ENCODE measurements at places on chromosomes 2 and 18. TPM values are rescaled to one million over a fixed set of nuclear protein-coding genes. Genes with fewer than 3 reads are reported as not detected.

- DNase-seq = no peak
These were observed 161.2 kb downstream of the SEPTIN10 start for GRCh38 chr2:109452318-109453305.

DNA sequence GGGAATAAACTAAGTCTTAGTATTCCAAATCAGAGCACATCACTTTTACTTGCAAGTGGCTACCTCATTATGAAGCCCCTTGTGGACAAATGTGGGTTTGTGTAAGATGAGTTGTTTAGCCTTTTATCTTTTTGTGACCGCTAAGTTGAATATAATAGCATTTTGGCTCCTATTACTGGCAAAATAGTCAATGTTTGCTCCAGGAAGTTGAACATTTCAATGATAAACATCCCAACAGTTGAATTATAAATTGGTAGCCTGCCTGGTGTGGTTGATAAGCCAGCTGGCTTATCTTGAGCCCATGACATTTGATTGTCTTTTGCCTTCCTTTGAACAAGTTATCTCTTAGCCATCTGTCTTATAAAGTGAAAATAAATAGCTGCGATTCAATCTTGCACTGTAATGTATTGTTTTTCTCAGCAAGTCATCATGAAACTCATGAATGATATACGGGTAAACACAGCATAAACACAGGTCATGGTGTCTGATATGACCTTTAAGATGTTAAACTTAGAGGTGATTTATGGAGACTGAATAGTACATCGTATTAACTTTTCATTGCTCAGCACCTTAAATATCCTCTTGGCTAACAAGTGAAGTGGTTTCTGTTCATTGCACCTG, 338.4 kb downstream of the SOCS6 start:
- DNase-seq = no peak

GRCh38 chr18:75775121-75775520, 347.6 kb upstream of the SMIM21 start:
- DNase-seq = no peak

Gene KCTD1
- 11.5 TPM for total RNA-seq

Gene TMEM200C
- not detected for total RNA-seq

All from G401 (cell line).